ENCODE measurements at places on chromosomes 6 and 20.

DNA sequence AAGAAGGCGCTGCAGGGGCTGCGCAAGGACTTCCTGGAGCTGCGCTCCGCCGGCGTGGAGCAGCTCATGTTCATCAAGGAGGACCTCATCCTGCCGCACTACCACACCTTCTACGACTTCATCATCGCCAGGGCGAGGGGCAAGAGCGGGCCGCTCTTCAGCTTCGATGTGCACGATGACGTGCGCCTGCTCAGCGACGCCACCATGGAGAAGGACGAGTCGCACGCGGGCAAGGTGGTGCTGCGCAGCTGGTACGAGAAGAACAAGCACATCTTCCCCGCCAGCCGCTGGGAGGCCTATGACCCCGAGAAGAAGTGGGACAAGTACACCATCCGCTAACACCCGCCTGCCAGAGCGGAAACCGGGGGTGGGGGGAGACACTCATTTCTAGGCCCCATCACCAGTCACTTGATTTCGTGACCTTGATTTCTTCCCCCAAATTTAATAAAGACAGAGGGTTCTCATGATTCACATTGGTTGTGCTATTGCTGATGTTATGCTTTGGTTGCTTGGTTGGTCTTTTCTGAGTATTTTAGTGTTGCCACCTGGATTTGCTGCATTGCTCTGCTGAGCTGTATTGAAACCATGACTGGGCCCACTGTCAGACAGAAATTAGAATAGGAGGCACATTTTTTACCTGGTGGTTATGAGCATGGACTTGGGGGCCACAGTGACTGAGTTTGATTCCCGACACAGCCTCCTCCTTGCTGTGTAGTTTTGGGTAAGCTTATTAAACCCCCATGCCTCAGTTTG, 1.5 kb downstream of the FAM50B start:
- no peak for DNase-seq

DNA sequence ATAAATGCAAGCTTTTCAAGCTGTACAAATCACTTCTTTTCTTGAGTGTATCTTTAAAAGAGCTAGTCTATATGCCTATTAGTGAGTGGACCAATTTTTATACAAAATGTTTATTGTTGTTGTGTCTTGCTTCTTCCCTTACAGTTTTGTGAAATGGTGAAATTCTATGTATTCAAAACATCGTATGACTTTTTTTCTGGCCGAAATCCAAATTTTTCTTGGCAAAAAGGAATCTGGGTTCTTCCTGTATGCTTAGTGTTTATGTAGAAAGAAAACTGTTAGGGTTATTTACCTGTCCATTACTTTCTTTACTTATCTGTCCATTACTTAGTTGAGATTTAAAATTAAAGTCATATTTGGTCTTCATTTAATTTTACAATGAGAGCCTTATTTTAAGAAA, 153.9 kb downstream of the MMS22L start:
- DNase-seq, result no peak

DNA sequence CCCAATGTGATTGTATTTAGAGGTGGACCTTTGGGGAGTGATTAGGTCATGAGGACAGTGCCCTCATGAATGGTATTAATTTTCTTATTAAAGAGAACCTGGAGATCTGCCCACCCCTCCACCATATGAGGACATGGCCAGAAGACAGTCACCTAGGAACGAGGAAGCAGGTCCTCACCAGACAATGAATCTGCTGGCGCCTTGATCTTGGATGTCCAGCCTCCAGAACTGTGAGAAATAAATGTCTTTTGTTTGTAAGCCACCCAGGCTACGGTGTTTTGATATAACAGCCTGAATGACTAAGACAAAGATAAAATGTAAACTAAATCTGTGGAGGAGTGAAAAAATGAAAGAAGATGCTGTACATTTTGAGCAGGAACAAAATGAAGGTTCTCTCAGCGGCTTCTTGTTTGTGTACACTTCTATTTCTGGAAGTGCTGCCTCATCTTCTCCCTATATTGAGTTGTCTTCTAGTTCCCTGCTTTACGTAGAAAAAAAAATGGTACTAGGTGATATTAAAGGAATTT, 1.5 kb upstream of the IPCEF1 start:
- no peak for DNase-seq

DNA sequence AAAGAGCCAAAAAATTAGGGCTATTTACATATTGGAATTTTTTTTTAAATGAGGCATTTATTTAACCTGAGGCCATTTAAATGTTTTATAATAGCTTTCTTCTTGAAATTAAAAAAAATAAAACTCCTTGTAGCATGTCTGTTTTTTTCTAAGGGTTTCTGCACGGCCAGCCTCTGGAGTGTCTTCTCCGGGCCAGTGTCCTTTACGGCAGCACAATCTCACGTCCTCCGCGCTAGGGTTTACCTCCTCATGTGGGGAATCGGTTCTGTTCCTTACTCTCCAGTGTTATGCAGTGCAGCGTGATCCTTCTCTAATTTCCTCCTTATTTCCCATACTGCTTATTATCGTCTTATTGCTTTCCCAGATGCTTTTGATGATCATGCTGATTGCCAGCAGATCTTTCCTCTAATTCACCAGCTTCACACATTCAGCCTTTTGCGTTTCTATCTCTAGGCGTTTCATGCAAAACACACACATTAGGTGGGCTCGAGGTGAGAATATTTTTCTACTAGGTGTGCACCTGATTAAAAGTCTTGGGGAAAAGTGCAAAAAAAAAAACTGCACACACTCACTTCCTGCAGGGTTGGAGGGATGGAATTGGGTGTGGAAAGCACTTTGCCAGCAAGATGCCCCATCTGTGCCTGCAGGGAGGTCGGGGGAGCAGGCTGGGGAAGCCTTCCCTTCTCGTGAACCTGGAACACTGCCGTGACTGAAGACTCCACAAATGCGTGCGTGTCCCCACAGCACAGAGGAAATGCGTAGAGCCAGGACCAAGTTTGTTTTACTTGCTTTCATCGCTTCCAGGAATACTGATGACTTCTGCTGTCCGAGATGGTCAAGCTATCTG, 56.1 kb downstream of the PSMG4 start:
- DNase-seq, result no peak

- DNase-seq, result no peak
Observed at GRCh38 chr20:3797592-3798372, 1.7 kb downstream of the CDC25B start.

DNA sequence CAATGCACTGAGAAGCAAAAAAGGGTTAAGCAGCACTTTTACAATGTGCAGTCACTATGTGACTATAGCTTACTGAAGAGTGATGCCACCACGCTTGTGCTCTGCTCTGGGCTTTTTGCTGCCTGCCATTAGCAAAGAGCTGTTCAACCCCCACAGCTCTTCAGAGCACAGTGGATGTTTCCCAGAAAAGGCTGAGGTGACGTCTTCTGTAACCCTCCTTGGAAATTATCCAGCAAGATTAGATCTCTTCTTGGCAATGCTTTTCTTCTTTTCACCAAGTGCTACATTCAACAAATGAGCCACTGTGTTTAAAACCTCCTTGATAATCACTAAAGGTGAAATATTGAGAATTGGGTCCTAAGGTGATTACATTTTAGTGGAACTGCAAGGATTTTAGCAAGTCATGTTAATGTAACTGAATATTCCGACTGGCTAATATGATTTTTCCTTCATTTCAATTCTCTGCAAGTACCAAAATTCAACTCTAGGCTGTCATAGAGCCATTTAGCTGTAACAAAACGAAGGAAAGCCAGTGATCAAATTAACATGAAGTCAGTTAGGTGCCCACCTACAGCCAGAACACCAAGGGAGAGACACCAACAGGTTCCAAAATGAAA, 34.9 kb downstream of the ELOVL5 start:
- no peak for DNase-seq

DNA sequence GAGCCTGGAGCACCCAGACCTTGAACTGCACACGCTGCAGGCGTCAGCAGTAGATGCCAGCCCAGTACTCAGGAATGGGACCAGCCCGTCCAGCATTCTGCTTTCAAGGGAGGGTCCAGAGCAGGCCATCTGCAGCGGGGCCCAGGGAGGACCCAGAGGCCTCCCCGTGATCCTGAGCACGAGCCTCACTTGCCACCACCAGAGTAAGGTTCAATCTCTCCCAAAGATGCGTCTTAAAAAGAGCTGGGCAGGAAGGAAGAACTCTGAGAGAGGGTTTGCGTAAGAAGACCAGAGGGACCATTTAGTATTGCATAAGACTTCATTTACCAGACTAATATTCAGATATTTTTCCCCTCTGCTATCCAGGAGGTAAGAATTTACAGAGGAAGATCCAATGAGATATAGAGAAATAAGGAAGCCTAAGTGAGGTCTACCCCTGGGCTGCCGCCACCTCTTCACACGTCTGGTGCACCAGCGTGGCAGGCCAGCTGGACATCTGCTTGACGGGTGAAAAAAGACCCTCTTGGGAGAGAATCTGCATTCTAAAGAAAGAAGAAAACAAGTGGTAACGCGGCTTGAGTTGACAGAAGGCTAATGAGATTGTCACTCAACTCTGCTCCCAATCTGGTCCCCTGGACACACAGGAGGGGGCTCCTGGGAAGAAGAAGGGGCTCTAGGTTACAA, 107.3 kb downstream of the PRND start:
- DNase-seq, result peak; percentile 12
